ENCODE measurements at places on chromosomes 12 and 14.

- DNase-seq: no peak
These were observed 67.1 kb upstream of the GZMB start for GRCh38 chr14:24701062-24701461.

- no peak for DNase-seq
These were observed 380.4 kb upstream of the DDHD1 start for GRCh38 chr14:53533384-53533970.

GRCh38 chr14:72783741-72784140 is 110.2 kb downstream of the DPF3 start:
- no peak for DNase-seq

GRCh38 chr14:94384342-94384741 is 4.1 kb downstream of the SERPINA1 start:
- no peak for DNase-seq

DNA sequence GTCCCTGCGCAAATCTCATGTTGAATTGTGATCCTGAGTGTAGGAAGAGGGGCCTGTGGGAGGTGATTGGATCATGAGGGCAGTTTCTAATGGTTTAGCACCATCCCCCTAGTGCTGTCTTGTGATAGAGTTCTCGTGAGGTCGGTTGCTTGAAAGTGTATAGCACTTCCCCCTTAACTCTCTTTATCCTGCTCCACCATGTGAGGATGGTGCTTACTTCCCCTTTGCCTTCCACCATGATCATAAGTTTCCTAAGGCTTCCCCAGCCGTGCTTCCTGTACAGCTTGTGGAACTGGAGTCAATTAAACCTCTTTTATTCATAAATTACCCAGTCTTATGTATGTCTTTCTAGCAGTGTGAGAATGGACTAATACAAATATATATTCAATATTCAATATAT is 303.7 kb upstream of the SEL1L start:
- no peak for DNase-seq

GRCh38 chr14:100553471-100553870 is 33.7 kb downstream of the BEGAIN start:
- DNase-seq: no peak

DNA sequence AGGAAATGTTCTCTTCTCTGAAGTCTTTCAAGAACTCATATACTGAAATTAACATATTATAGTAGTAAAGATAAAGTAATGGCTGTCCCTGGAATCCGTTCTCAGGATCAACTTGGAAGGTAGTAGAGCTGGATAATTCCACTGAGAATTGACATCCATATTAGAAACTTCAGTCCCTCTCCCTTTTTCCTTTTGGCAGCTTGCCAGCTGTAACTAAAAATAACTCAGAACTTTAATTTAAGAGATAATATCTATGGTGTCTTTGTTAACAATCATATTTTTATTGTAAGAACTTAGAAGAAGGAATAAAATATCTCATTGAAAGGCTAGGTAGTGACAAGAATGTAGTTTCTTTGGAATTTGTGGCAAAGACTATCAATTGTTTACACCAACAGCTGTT is 61.4 kb upstream of the PLEKHA5 start:
- no peak for DNase-seq

DNA sequence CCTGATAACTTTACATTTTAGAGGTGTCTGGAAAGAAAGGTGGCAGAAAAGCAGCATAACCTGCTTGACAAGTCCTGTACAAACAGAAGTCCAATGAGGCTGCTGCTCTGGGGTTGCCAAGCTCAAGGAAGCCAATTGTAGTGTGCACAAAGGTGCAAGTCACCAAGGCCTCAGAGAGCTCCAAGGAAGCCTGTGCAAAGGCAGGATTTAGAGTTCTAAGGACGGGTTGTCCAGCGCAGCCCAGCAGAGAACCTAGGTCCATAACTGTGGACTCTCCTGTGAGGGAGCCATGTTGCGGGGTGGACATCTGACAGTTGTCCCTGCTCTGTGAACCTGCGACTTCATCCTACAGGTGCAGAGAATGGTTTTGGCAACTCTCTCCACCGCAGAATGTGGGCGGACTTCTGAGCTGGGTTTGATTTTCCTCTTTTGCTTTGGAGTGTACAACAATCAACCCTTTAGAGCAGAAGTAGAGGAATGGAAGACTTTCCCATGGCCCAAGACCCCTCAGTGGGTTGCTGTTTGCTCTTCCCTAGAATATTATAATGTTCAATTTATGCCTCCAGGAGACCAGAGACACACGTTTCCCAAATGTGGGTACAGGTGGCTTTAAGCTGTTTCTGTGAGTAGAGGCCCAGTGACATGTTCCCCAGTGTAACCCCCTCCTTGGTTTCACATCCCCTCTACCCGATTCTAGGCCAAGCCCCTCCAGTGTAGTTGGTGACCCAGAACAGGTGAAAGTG is 81.0 kb downstream of the ETV6 start:
- no peak for DNase-seq

GRCh38 chr14:75648066-75648838 is 12.4 kb downstream of the ERG28 start:
- DNase-seq: no peak

GRCh38 chr12:115570069-115570777 is 707.3 kb downstream of the MED13L start:
- no peak for DNase-seq

DNA sequence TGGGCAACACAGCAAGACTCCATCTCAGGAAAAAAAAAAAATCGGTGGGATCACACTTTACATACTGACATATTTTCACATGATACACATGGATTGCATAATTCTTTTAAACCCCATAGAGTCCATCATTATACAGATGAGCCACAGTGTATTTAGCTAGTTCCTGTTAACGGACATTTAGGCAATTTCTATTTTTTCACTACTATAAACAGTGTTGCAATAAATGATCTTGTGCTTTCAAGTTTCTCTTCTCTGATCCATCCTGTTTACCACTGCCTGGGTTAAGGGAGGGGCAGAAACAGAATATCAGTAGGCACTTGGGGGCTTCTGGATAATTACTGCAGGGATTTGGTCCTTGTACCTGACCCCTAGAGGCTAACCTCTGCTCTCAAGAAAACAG is 43.4 kb upstream of the SPTLC2 start:
- no peak for DNase-seq

- no peak for DNase-seq
These were observed 207.5 kb downstream of the CALM1 start for GRCh38 chr14:90604356-90604755.

- no peak for DNase-seq
These were observed 19.3 kb upstream of the PHC1 start for GRCh38 chr12:8894986-8895385.

DNA sequence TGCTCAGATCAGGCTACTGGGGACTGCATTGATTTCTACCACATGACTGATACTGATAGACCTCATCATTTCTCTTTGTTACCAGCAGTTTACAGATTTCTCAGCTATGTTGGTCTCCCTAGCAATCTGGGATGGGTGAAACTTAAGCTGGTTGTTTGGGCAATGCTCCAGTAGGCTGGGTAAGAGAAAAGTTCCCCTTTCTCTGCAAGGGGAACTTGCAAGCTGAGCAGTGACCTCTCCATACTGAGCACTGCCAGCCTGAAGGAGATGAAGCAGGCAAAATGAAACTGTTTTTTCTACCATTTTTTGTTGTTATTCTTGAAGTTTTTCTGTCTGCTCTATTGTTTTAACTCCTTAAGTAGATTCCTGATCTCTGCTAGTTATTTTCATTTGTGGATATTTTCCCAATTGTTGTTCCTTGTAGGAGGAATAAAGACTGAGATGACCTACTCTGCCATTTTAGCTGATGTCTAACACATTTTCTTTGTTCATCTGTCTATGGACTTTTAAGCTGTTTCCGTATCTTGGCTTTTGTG is 1.3 kb upstream of the OR4M1 start:
- DNase-seq: no peak

DNA sequence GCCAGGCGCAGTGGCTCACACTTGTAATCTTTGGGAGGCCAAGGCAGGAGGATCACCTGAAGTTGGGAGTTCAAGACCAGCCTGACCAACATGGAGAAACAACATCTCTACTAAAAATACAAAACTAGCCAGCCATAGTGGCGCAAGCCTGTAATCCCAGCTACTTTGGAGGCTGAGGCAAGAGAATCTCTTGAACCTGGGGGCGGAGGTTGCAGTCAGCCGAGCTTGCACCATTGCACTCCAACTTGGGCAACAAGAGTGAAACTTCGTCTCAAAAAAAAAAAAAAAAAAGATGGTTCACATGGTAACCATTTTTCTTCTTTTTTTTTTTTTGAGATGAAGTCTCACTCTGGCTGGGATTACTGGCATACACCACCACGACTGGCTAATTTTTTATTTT is 35.3 kb downstream of the SLC2A14 start:
- no peak for DNase-seq

DNA sequence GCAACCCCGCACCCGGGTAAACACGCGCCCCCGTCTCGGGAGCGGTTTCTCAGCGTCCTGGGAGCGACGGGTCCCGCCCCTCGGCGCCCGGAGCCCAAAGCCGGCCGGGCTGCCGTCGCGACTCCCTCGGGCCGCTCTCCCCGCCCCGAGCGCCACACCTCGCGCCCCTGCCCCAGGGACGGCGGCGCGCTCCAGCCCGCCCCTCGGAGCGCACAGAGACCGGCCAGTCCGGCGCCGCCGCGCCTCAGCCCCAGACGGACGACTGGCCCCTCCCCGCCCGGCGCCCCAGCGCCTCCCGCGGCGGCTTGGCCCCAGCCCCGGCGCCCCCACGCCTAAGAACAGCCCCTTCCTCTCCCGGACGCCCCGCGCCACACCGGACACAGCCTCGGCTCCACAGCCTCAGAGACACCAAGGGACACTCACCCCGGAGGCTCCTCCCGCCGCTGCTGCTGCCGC is 411 bp downstream of the BTBD7 start:
- DNase-seq: peak; percentile 23

GRCh38 chr12:130696379-130697100 is 19.6 kb downstream of the RIMBP2 start:
- DNase-seq: no peak

GRCh38 chr14:101335061-101335661 is 226.1 kb upstream of the DIO3 start:
- DNase-seq: no peak

DNA sequence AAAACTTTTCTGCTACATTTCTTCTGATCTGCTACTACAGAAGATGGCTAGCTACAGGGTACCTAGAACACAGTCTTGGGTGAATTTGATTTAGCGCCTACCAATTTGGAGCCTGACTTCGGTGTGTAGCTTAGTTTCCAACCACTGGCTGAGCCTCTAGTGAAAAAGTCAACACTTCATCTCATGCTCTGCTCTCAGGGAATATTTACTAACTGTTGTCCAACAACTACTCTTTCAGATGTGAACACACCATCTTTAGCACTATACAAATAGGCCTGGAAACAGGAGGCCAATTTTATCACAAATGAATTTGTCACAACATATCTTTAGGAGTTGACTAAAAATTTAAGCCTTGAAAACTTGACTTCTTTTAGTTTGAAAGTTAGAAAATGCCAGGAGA is 167.9 kb downstream of the NELL2 start:
- no peak for DNase-seq

DNA sequence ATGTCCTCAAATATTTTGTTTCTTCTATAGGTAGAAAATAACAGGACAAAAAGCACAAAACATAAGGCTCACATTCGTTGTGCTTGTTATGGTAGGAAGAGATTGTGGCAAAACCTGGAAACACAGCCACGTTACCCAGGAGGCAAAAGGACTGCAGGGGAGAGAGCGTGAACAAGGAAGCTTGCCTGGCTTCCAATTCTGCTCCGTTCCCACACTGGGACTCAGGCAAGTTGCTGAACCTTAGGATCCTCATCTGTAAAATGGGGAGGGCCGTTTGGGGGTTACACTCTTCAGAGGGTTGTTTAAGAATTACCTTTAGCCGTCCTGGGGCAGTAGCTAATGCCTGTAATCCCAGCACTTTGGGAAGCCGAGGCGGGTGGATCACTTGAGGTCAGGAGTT is 205.3 kb downstream of the SSPN start:
- no peak for DNase-seq

GRCh38 chr14:104389326-104390220 is 190.0 kb upstream of the C14orf180 start:
- DNase-seq: no peak

DNA sequence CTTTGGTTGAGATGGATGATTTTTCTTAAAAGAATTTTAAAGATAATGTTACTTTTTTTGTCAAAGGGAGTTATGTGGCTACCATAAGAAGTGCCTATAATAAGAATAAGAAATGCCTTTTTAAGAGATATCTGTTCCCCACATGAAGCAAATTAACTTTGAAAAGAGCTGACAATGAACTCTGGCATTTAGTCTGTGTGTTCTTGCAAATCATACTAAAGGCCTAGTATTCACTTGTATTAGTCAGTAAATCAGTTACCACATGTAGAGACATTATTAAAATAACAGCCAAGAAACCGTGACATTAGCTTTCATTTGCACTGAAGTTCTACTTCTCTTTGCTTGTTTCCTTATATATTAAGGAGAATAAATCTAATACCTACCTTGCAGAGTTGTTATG is 296.3 kb downstream of the CCDC91 start:
- DNase-seq: no peak

- no peak for DNase-seq
These were observed 465.3 kb downstream of the RAD51B start for GRCh38 chr14:68284834-68285233.

- no peak for DNase-seq
These were observed 9.8 kb downstream of the PRPF40B start for GRCh38 chr12:49632986-49633702.

GRCh38 chr12:88408823-88409222 is 171.4 kb downstream of the KITLG start:
- DNase-seq: no peak

DNA sequence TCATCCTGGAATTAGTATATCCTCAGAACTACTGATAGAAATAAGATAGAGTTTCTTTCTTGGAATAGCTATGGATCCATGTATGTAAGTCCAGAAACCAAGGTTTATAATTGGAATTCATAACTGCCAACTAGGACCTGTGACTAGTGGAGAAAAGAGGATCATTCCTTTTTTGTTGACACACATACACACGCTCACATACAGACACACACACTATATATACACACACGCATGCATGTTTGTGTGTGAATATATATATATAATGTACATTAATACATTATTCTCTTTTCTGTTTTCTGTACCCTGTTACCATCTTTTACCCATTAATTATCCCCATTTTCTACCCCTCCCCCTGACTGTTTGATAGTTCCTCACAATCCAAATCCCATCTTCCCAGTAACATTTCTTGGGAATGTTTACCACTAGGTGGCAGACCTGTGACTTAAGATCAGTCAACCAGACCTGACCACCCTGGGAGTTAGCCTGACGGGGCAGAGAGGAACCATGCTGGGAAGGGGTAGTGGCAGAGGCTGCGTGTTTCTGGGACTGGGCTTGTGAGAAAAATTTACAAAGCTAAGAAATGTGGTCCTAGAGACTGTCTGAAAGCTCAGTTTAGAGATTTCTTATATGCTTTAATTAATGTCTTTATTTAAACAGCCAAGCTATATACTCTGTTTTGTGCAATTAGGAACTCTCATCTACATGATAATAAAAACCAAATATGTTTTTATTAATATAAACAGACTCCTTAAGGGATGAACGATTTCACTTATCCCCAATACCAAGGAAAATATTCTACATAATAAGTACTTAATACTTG is 308.0 kb downstream of the PPFIA2 start:
- no peak for DNase-seq

All from stimulated activated CD4-positive, alpha-beta T cell treated with anti-CD3 and anti-CD28 coated beads, Interleukin-12 subunit alpha, Interleukin-12 subunit beta, amount 100 ng/mL, for 4 hours (primary cell).